ENCODE measurements at places on chromosomes 2 and 18.
A peak's percentile ranks its signal among the peaks of the same experiment; 100 is the strongest.

DNA sequence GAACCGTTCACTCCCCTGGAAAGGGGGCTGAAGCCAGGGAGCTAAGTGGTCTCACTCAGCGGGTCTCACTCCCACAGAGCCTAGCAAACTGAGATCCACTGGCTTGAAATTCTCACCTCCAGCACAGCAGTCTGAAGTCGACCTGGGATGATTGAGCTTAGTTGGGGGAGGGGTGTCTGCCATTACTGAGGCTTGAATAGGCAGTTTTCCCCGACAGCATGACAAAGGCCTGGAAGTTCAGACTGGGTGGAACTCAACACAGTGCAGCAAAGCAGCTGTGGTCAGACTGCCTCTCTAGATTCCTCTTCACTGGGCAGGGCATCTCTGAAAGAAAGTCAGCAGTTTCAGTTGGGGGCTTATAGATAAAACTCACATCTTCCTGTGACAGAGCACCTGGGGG lies 292.5 kb downstream of the NUP35 start:
- no peak for DNase-seq

DNA sequence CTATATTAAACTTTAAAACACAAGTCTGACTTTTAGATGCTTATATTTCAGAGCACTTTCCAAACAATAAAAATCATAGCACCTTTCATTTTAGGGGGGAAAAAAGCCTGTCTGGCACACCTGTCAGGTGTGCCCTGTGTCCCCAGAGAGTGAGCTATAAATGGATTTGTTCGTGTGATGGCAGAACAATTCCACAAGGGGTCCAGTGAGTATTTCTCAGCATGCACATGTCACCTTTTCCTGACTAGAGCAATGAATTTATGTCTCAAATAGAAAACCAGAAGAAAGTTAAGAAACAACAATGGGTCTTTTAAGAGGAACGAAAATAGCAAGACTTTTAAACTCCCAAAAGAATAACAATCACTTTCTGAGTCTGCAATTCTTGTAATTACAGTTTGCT lies 55.9 kb downstream of the ACVR1C start:
- DNase-seq = peak; percentile 47

GRCh38 chr2:158134655-158135054 lies 33.0 kb downstream of the UPP2 start:
- DNase-seq = no peak

DNA sequence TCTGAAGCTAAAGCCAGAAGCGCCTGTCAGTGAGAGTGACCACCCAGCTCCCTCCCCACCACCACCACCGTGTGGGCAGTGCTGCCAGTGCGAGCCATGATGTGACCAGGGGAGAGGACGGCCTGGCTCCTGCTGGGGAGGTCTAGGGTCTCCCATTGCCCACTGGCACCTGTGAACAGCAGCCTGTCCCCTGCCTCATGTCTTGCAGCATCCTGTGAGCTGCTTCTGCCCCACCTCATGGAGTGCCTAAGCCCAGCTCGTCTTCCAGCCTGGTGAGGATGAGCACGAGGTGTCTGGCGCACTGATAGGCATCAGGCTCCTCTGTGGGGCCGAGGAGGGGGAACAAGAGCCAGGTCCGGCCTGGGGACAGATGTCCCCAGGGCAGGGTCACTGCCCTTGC lies 61.4 kb downstream of the FAM168B start:
- DNase-seq = no peak

DNA sequence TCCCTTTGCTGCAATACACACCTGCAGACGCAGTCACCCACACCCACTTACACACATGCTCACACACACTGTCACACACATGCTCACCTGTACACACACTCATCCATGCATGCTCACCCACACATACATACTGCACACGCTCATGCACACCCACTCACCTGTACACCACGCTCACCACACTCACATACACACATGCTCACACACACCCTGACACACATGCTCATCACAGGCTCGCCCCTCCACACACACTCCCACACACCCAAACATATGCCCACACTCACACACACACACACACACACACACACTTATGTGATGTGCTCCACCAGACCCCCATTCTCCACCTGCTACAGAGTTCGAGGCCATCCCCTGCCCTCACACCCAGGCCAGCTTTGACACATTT lies 22.8 kb upstream of the CREG2 start:
- no peak for DNase-seq

DNA sequence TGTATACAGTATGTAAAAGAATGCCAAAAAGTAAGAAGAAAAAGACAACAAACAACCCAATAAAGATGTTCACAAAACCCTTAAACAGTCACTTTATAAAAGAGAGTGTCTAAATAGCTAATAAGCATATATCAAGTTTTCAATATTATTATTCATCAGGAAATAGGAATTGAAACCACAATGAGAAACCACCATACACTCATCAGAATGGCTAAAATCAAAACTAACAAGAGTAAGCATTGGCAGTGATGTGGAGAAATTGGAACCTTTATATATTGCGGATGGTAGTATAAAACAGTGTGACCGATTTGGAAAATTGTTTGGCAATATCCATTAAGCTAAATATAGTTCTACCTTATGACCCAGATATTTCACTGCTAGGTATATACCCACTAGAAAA lies 20.5 kb upstream of the TGFA start:
- DNase-seq = no peak
